ENCODE measurements at places on chromosomes 2 and 18. TPM values are rescaled to one million over a fixed set of nuclear protein-coding genes. Genes with fewer than 3 reads are reported as not detected.

Gene CHRNA1
- not detected for total RNA-seq

Gene SERPINB4
- not detected for total RNA-seq

Gene MSTN
- total RNA-seq: 0.05 TPM

Gene NBEAL1
- 6.1 TPM for total RNA-seq

Gene PTPRN
- total RNA-seq: 3.5 TPM

Gene SCN1A
- not detected for total RNA-seq

Gene ZNF804A
- 3.4 TPM for total RNA-seq
